ENCODE measurements at places on chromosomes 12 and 14.
A peak's percentile ranks its signal among the peaks of the same experiment; 100 is the strongest.

DNA sequence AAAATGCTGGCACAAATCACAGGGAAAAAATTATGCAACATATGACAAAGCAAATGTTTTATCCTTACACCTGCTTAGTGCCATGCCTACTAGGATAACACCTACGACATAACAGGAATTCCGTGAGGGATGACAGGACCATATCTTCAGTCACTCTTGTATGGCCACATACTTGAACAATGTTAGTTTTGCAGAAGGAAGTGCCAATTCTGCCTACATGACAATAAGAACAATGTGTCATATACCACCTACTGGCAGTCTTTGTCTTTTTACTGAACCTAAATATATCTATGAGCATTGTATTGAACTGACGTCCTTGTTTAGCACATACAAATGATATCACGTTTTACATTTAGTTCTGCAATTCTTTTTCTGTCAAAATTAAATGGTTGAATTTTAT lies 234.0 kb downstream of the ADAMTS20 start:
- no peak overlapping the region for H3K4me3 ChIP-seq
- no peak overlapping the region for H3K27ac ChIP-seq
- no peak for DNase-seq
- no peaks in the 10 kb centered on the region for H3K27me3 ChIP-seq

DNA sequence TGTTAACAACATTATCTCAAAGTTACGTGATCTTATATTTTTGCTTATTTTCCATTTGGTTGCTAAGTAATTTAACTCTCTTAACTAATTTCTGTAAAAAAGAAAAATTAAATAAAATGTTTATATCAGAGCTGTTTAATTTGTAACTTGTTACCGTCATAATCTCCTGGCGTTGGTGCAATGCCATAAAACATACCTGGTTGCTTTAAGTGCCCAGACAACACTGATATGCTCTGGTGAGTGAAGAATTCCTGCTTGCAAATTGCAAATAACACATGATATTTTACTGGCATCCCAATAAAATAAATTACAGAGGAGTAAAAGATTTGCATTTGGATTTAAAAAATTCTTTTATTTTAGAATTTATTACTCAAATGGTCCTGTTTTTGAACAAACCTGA lies 640.1 kb upstream of the MIS18BP1 start:
- H3K27ac ChIP-seq = no peak overlapping the region
- no peaks in the 10 kb centered on the region for H3K36me3 ChIP-seq
- no peak for DNase-seq
- H3K27me3 ChIP-seq = no peaks in the 10 kb centered on the region
- H3K4me3 ChIP-seq = no peak overlapping the region
- peaks cover 7% of the 10 kb centered on the region for H3K4me1 ChIP-seq

- H3K4me3 ChIP-seq = no peak overlapping the region
Observed at GRCh38 chr12:51262758-51263177, 7.4 kb downstream of the SMAGP start.

DNA sequence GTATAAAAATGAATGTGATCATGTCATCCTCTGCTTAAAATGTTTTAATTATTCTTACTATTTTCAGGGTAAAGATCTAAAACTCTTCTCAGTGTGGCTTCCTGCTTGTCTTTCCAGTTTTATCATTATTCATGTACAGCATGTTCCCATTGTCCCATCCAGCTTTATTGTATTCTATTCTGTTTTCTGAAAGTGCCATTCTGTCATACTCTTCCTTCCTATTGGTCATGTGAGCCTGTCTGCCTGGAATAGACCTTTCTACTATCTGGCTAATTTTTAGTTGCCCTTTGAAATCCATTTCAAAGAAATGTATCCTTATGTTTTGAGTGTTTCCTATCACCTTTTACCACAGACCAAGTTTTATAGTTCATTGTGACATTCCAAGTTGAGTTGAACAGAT lies 34.9 kb downstream of the PALS1 start:
- H3K4me1 ChIP-seq = peaks cover 5% of the 10 kb centered on the region
- H3K4me3 ChIP-seq = no peak overlapping the region
- no peak overlapping the region for H3K27ac ChIP-seq
- no peak for DNase-seq
- H3K36me3 ChIP-seq = no peaks in the 10 kb centered on the region
- no peaks in the 10 kb centered on the region for H3K27me3 ChIP-seq

DNA sequence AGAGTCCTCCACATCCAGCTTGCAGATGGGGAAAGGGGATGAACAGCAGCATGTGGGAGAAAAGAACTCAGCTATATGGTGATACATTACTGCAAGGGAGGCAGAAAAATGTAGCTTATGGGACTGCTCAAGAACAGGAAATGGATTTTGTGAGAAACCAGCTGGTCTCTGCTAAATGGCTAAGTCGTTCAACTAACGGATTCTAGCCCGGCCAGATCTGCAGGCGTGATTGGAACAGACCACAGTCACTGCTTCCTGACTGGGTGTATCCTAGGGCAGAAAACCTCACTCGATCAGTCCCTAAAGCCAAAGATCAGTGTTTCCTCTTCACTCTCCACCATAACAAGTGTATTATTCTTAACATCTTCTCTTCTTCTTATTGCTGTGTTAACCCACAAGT lies 8.1 kb upstream of the PTGDR start:
- H3K27ac ChIP-seq = no peak overlapping the region
- H3K36me3 ChIP-seq = no peaks in the 10 kb centered on the region
- H3K4me3 ChIP-seq = no peak overlapping the region
- no peaks in the 10 kb centered on the region for H3K4me1 ChIP-seq
- DNase-seq = no peak

- H3K27ac ChIP-seq = no peak overlapping the region
- no peak overlapping the region for H3K4me3 ChIP-seq
- no peaks in the 10 kb centered on the region for H3K27me3 ChIP-seq
- peak; percentile 5 for DNase-seq
- H3K4me1 ChIP-seq = no peaks in the 10 kb centered on the region
Observed at GRCh38 chr14:86055512-86056075, 525.6 kb downstream of the FLRT2 start.

DNA sequence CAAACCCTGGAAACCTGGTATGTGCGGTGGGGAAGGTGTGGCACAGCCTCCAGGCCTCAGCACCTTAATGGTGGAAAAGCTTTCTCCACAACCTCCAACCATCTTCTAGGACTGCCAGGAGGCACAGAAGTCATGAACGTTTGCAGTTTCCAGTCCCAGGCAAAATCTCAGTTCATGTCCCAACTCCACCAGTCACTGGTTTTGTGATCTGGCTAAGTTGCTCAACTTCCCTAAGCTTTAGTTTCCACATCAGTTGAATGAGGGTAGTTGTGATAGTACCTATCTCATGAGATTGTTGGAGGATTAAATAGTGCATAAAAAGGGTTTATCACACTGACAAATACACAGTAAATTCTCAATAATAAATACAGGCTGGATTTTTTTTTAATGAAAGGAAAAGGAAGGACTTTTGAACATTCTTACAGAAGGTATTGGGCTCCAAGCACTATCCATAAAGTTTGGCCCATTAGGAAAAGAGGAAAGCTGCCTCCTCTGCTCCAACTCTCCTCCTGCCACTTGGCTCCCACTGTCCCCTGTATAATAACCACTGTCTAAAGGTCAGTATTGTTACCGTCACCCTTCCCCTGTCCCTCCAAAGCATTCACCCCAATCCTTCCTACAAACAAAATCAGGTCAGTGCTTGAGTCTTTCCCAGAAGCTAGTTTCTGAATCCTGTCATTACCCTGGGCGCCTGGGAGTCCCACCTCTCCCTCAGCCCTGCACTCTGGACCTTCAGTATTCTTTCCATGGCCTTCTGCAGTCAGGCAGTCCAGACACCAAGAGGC lies 6.3 kb downstream of the PCK2 start:
- H3K4me1 ChIP-seq = peaks cover 9% of the 10 kb centered on the region
- DNase-seq = no peak
- peaks cover 13% of the 10 kb centered on the region for H3K36me3 ChIP-seq
- no peak overlapping the region for H3K4me3 ChIP-seq
- no peaks in the 10 kb centered on the region for H3K27me3 ChIP-seq

- H3K36me3 ChIP-seq = no peaks in the 10 kb centered on the region
- H3K4me1 ChIP-seq = no peaks in the 10 kb centered on the region
- H3K4me3 ChIP-seq = no peak overlapping the region
- no peaks in the 10 kb centered on the region for H3K27me3 ChIP-seq
- peak; percentile 45 for DNase-seq
Observed at GRCh38 chr12:78725951-78726580, 138.5 kb upstream of the SYT1 start.

- peaks cover 22% of the 10 kb centered on the region for H3K36me3 ChIP-seq
- no peak overlapping the region for H3K4me3 ChIP-seq
- no peaks in the 10 kb centered on the region for H3K4me1 ChIP-seq
- no peak overlapping the region for H3K27ac ChIP-seq
Observed at GRCh38 chr14:52871606-52872005, 79.2 kb downstream of the FERMT2 start.

GRCh38 chr12:5267603-5268423 lies 164.1 kb upstream of the NTF3 start:
- H3K27ac ChIP-seq = no peak overlapping the region
- H3K4me3 ChIP-seq = no peak overlapping the region
- DNase-seq = no peak
- H3K4me1 ChIP-seq = no peaks in the 10 kb centered on the region
- no peaks in the 10 kb centered on the region for H3K36me3 ChIP-seq

DNA sequence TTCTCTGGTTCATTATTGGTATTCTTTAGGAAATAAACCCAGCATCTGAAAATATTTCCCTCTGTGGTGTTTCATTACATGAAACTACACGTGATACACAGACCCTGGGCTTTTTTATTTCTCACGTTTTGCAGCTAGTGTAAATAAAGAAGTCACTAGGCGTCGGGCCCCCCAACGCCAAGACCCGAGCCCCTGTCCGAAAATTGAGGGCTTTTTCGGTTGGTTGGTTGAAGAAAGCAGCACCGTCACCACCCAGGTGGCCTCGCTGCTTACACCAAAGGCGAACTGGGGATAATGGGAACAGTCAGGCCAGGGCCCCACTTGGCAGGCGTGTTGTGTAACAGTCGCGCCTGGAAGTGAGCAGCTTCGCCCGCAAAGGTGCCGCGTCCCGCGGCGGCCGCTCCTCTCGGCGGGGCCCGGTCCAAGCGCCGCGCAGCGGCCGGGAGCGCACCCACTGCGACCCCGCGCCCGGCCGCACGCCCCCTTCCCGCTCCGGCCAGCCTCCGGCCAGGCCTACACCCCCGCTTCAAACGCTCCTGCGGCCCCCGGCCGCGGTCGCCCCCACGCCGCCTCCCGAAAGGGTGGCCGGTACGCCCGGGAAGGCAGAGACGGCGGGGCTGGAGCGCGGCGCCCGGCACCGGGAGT lies 1.2 kb downstream of the DUSP16 start:
- no peaks in the 10 kb centered on the region for H3K36me3 ChIP-seq
- peaks cover 3% of the 10 kb centered on the region for H3K4me1 ChIP-seq
- H3K27me3 ChIP-seq = no peaks in the 10 kb centered on the region
- peak overlapping the region; percentile 82 for H3K4me3 ChIP-seq

DNA sequence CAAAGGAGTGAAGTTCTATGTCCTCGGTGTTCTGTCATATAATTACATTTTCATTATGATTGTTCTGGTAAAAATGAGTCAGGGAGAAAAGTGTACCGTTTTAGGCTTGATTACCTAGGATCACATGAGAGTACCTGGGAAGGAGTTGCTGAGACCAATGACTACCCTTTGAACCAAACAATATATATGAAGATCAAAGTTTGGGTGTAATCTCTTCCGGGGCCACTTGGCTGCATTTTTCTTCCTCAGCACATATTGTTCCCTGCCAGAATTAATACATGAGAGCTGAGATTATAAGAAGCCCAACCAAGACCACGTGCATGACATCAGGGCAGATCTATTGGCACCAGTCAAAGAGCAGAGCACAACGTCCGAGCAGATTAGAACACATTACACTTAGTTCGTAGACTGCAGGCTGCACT lies 41.1 kb upstream of the DHRS7 start:
- H3K36me3 ChIP-seq = no peaks in the 10 kb centered on the region
- no peak overlapping the region for H3K4me3 ChIP-seq
- DNase-seq = no peak
- H3K4me1 ChIP-seq = no peaks in the 10 kb centered on the region
- no peaks in the 10 kb centered on the region for H3K27me3 ChIP-seq
- no peak overlapping the region for H3K27ac ChIP-seq

DNA sequence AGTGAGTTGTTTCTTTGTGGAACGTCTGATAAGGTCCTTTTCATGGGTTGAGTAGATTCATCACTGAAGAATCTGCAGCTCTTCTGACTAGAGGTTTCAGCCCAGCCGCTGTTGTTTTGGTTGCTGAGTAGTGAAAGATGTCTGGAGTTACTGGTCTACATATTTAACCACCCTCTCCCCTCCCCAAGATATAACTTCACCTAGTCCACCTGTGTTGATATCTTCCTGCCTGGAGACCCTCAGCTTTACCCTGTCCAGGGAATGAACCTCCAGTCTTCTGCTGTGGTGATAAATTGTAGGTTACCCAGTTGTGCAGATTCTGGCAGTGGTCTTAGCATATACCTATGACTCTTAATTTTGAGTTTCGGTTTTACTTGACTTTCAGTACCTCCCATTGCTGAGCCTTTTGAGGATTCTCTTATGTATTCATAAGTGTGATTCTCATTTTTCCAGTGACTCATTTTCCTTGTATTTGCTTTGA lies 62.9 kb downstream of the CCDC91 start:
- DNase-seq = no peak
- H3K36me3 ChIP-seq = no peaks in the 10 kb centered on the region
- no peaks in the 10 kb centered on the region for H3K27me3 ChIP-seq
- H3K4me1 ChIP-seq = no peaks in the 10 kb centered on the region

DNA sequence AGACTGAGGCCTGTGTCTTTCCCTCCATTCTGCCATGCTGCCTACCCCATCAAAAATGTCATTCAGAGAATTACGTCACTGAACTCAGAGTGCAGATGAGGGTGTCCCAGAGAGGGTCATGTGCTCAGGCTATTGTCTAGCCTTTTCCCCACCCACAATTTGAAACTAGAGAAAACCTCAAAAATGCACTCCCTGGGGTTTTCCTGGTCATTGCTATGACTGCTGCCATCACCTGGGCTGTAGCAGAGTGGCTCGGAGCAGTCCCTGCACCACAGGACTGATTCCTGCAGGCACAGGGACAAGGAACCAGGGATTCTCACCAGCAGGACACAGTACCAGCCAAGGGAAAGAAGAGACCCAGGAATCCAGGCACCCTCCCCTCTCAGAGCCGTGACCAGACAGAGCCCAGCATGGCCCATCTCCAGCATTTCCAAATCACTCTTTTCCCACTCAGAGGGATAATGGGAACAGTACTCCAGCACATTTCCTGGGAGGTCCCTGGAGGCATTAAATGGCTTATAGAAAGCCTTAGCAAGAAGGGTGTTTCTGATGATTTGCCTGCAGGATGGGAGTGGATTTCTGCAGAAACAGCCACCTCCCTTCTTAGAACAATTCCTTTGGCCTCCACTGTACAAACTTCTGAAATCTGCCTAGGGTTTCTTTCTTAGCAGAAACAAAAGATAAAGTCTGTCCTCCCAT lies 45.9 kb downstream of the VWF start:
- H3K27me3 ChIP-seq = peaks cover 2% of the 10 kb centered on the region
- H3K36me3 ChIP-seq = no peaks in the 10 kb centered on the region
- peaks cover 25% of the 10 kb centered on the region for H3K4me1 ChIP-seq

- no peak overlapping the region for H3K27ac ChIP-seq
- DNase-seq = no peak
- no peaks in the 10 kb centered on the region for H3K4me1 ChIP-seq
- peaks cover 89% of the 10 kb centered on the region for H3K36me3 ChIP-seq
- H3K4me3 ChIP-seq = no peak overlapping the region
Observed at GRCh38 chr12:120175537-120175936, 19.0 kb downstream of the GCN1 start.

- H3K27ac ChIP-seq = no peak overlapping the region
- no peaks in the 10 kb centered on the region for H3K4me1 ChIP-seq
- no peaks in the 10 kb centered on the region for H3K27me3 ChIP-seq
- DNase-seq = no peak
Observed at GRCh38 chr14:102103062-102103695, 16.3 kb upstream of the HSP90AA1 start.
